Ascending aorta (tissue), 2 donors: ENCODE measurements at places on chromosomes 16 and 17.

GRCh38 chr17:72030067-72030899, 90.5 kb upstream of the SOX9 start:
- no peak for DNase-seq

DNA sequence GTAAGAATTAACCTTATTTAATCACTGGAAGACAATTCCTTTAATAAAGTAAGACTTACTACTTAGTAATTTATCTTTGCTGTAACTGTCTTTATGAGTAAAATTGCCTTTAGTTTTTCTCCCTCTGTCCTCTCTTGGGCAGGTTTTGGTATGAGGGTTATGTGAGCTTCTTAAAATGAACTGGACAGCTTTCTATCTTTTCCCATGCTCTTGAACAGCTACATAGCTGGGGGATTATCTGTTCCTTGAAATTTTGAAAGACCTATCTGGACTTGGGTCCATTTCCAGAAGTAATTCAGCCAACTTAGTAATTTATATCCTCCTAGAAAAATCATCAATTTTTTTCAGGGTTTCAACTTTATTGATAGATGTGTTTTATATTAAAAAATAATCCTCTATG, 3.6 kb upstream of the MYH1 start:
- no peak for DNase-seq

- DNase-seq, result no peak
Measured at GRCh38 chr17:66533572-66533971, 231.2 kb downstream of the PRKCA start.

GRCh38 chr16:14071576-14072271, 605 bp downstream of the MRTFB start:
- DNase-seq, result no peak

GRCh38 chr17:30600830-30601494, 123.8 kb downstream of the GOSR1 start:
- DNase-seq, result no peak

DNA sequence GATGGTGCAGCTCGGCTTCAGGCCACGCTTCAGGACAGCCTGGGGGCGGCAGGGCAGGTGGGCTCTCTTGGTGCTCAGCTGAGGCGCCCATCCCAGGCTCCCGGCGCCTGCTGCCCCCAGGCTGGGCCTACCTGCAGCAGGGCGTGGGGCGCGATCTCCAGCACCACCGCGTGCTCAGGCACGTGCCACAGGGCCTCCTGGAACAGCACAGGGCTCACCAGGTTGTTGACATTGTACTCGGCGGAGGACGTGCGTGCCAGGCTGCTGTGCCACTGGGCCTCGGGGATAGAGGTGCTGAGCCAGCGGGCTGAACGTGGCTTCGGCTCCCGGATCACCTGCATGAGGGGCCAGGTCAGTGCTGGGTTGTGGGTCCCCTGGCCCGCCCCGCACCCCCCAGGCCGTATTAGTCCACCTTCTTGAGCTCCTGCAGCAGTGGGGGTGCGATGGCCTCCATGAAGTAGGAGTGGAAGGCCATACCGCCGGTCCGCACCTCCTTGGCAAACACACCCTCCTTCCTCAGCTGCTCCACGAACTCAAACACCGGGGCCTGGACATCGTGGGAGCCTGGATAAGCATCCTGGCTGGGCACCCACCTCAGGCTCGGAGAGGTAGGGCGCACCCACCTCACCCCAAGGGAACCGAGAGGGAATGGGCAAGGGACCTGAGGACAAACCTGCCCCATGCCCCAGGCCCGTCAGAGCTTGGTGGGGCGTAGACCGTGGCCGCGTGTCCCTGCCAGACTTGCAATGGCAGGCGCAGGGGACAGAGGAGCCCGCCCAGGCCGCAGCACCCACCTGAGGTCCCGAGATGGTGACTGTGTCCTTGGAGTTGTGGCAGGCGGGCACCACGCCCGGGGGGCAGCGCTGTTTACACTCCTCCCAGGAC, 9.0 kb downstream of the FASN start:
- no peak for DNase-seq

GRCh38 chr17:4742629-4743028, 2.9 kb upstream of the CXCL16 start:
- no peak for DNase-seq

- DNase-seq, result no peak
Measured at GRCh38 chr17:80731323-80731722, 186.7 kb downstream of the RPTOR start.

DNA sequence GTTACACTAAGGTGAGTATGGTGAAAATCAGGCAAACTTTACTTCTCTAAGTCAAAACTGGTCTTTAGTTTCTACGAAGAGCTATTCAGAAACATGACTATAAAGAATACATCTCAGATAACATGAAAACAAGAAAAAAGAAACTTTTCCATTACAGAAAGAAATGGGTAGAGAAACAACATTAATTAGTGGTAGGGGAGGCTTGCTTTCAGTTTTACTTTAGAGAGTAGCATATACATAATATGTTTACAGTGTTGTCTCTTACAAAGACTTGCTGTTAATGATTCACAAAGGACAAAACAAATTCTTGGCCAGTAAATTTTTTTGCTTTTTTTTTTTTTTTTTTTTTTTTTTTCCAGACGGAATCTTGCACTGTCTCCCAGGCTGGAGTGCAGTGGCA, 34.2 kb downstream of the CRLF3 start:
- no peak for DNase-seq

DNA sequence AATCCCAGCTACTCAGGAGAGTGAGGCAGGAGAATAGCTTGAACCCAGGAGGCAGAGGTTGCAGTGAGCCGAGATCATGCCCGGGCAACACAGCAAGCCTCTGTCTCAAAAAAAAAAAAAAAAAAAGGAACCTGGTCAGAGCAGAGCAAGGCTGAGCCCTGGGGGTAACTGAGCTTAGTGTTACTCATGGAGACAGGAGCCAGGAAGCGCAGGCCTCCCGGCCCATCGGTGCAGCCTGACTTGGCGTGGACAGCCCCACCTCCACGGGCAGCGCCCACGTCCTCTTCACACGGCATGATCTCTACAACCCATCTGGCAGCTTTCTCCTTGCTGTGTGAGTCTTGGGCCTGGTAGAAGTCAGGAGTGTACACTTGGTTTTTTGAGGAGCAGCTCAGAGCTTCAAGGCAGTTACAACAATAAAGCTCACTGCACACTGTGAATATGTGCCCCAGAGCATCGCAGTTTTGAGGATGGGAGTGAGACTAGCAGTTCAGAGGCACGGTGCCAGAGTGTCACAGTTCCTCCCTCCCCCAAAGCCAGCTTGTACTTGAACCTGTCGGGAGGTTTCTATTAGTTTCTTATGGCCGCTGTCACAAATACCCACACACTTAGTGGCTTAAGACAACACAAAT, 129.9 kb downstream of the RAP1GAP2 start:
- DNase-seq, result no peak

DNA sequence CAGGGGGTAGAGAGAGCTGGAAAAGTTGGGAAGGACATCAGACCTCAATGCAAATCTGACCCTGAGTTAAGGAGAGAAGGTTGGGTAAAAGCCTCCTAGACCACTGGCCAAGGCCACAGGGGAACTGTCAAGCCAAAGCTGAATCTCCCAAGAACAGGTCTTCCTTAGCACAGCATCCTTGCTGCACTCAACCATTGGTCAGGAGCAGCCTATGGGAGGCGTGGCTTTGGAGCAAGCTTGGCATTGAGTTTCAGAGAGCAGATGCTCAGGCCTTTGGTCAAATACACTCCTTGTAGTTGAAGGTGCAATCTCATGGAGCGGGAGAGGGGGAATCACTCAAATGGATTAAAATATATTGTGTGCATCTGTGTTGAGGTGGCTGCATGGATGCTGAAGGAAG, 21.8 kb downstream of the SOX9 start:
- no peak for DNase-seq

DNA sequence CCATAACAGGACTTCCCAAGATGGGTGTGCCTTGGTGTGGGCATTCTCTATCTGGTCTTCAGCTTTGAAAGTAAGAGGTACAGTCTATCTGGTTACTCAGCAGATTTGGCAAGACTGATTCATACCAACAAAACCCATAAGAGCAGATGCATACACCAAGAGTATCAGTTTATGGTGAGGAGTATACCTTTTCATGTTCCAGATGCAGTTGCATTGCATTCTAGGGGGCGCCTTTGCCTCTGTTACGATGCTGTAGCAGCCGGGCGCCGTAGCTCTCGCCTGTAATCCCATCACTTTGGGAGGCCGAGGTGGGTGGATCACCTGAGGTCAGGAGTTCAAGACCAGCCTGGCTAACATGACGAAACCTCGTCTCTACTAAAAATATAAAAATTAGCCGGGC, 31.1 kb upstream of the CARMIL2 start:
- DNase-seq, result no peak

DNA sequence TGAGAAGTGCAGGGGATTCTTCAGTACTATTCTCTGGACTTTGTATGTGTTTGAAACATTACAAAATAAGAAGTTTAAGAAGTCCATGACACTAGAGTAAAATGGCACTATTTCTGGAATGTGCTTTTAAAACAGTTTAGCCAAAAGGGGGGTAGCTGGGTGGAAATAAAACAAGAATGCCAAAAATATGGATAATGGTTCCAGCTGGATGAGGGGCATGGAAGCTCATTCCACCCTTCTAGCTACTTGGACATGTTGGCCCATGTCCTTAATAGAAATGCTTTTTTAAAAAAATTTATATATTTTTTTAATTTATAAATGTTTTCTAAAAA, 13.1 kb downstream of the ZC3H7A start:
- no peak for DNase-seq

DNA sequence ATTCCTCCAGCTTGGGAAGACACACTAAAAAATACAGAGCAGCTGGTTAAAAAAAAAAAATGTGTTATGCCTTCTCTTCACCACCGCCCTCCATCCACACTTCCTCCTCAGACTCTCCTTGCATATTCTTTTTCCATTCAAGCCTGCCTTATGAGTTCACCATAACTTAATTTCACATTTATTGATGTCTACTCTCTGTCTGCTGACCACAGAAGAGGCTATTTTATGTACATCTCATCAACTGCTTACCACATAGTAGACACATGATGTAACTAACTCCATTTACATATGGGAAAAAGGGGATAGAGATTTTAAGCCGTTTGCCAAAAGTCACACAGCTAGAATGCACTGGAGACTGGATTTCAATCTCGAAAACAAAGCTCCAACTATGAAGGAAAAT, 409.8 kb downstream of the CDH11 start:
- DNase-seq, result no peak

DNA sequence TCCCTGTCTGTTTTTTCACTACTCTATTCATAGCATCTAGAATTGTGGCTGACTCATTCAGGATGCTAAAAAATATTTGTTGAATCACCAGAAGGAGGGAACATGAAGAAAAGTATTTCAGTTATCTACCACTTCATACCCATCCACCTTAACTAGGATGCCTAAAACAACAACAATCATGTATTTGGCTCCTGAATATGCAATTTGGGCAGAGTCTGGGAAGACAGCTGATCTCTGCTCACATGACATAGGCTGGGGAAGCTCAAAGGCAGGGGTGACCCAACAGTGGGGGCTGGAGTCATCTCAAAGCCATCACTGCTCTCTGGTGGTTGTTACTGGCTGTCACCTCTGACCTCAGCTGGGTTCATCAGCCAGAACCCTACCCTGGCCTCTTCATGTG, 80.1 kb upstream of the RPL38 start:
- DNase-seq, result no peak

- DNase-seq, result no peak
Measured at GRCh38 chr17:14748036-14748710, 447.3 kb downstream of the HS3ST3B1 start.

DNA sequence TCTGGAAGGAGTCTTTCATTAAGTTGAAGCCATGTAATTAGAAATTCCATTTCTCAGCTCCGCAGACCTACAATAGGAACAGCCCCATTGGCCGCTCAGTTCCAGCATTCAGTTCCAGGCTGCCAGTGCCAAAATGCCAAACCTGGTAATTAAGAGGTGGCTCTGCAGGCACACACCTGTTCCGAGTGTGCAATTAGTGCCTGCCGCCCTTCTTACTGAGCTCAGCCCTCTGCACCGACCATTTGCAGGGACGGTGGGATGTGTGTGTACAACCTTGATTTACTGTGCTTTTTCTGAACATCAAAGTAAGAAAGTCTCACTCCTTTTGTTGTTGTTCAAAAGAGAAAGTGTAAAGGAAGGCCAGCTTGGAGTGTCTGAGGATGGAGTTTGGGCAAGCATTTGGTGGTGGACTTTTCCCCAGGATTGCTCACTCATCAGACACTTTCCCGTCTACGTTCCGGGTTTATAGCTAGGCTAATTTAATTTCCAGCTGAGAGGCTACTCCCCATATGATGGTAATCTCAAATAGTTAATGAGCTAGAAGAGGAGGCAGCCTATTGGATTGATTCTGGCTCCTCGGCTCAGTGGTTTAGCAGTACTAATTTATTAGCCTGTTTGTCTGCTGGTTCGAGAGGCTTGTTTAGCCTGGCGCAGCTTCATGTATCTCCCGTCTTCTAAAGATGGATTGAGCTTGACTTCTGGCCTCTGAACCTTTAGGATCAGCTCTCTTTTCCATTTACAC, 20.0 kb downstream of the HS3ST3B1 start:
- no peak for DNase-seq

DNA sequence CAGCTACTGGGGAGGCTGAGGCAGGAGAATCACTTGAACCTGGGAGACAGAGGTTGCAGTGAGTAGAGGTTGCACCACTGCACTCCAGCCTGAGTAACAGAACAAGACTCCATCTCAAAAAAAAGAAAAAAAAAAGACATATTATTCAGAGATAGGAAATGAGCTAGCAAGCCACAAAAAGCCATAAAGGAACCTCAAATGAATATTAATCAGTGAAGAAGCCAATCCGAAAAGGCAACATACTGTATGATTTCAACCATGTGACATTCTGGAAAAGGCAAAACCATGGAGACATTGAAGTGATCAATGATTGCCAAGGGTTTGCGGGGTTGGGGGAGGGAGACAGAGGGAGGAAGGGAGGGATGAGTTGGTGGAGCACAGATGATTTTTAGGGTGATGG, 8.4 kb upstream of the EXOC7 start:
- DNase-seq, result no peak

GRCh38 chr16:84631886-84632285, 14.0 kb upstream of the COTL1 start:
- no peak for DNase-seq

DNA sequence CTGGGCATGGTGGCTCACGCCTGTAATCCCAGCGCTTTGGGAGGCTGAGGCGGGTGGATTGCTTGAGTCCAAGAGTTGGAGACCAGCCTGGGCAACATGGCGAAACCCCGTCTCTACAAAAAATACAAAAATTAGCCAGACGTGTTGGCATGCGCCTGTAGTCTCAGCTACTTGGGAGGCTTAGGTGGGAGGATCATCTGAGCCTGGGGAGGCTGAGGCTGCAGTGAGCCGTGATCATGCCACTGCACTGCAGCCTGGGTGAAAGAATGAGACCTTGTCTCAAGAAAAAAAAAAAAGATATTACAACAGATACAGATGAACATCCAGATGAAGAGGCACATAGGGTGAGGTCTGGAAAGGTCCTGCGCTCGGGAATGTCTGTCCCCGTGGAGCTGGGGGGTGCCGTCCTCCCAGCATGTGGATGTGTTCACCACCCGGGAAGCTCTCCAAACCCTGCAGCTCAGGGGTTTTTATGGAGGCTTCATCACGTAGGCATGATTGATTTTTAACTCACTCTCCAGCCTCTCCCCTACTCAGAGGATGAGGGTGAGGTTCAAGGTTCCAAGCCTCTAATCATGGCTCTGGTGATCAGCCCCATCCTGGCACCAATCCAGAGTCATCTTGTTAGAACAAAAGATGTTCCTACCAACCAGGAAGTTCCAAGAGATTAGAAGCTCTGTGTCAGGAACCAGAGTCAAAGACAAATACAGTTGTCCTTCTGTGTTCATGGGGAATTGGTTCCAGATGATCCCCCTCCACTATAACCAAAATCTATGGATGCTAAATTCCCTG, 85.0 kb upstream of the DNAJA2 start:
- DNase-seq, result peak; percentile 41

- no peak for DNase-seq
Measured at GRCh38 chr16:88066680-88067529, 115.7 kb downstream of the BANP start.

- no peak for DNase-seq
Measured at GRCh38 chr17:72158895-72159885, 38.4 kb downstream of the SOX9 start.
